ENCODE measurements at places on chromosomes 7 and 10.
A peak's percentile ranks its signal among the peaks of the same experiment; 100 is the strongest.

GRCh38 chr7:100974021-100974420 lies 4.7 kb downstream of the MUC12 start:
- DNase-seq: no peak

DNA sequence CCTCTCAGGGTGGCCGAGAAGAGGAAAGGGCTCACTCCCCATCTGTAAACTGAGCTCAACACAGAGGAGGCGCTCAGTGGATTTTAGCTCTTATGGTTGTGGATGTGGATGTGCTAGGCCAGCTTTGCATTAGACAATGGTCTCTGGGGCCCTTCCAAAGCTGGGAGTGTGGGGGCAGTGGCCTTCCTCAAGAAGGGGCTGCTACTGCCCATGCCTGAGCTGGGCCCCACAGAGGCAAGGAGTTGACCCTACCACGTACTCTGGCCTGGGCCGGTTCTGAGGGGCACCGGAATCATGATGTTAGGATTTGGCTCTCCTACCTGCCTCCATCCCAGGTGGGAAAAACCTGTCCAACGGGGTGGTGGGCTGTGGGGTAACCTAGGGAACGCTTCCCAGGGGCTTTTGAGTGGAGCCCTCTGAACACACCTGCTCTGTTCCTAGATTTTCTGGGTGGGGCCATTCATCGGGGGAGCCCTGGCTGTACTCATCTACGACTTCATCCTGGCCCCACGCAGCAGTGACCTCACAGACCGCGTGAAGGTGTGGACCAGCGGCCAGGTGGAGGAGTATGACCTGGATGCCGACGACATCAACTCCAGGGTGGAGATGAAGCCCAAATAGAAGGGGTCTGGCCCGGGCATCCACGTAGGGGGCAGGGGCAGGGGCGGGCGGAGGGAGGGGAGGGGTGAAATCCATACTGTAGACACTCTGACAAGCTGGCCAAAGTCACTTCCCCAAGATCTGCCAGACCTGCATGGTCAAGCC lies 11.5 kb downstream of the AQP1 start:
- DNase-seq: no peak

DNA sequence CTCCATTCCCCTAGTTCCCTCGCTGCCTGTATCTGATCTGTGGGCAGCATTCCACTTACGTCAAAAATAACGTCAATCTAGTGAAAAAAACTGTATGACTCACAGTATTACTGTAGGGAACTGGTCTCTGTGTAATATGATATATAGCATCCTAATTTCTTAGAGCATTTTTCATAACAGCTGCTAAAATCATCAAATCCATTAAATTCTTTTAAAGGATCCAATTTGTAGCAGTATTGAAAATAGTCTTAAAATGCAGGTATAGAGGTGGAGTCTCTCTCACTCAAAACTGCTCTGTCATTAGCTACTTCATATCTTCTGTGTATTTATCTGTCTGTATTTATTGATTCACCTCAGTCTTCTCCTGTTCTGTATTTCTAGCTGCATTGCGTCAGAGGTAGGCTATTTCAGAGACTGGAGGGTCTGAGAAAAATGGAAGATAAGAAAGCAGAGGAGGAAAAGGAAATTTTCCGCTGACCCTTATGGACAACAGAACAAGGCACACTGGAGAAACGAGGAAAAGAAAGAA lies 59.9 kb downstream of the PON1 start:
- peak; percentile 13 for DNase-seq

GRCh38 chr10:71482620-71483019 lies 85.9 kb downstream of the CDH23 start:
- no peak for DNase-seq

DNA sequence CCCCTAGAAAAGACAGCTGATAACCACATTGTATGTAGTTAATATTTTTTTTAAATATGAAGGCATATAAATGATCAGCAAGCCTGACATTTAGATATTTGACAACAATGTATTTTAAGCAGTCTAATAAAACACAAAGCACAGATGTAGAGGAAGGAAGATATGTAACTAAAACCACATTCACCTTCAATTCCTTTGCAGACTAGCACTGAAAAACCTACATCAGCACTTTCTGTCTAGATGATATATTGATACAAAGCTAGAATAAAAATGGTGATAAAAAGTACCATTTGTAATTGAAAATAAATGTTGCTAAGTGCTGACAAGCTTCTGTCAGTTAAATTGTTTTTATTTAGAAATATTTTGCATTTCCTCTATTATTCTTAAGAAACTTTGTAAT lies 153.6 kb downstream of the IMMP2L start:
- DNase-seq: no peak

- DNase-seq: peak; percentile 71
Observed at GRCh38 chr7:99379043-99379577, 4.6 kb downstream of the ARPC1B start.

- DNase-seq: peak; percentile 14
Observed at GRCh38 chr10:32412499-32412853, 33.5 kb upstream of the CCDC7 start.

DNA sequence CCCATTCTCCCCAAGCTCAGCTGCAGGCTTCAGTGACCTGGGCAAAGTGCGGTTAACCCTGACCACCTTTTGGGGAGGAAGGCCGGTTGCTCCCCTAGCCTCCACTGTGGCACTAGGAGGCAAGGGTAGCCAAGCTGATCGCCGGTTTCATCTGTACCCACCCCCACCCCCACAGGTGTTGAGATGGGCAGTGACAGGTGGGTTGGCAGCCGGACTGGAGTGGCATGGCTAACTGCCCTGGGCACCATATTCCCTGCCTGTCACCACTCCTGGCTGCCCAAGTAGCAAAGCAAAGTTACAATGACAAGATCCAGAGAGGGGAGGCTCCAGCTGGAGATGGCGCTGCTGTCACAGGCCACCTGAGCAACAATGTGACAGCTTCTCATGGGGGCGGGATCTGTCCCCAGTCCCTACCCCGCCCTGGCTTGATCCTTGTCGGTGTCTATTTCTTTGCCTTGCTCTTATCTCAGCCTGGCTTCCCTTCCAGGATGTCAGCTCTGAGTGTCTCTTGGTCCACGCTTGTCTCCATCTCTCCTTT lies 27.0 kb upstream of the BMS1 start:
- no peak for DNase-seq

DNA sequence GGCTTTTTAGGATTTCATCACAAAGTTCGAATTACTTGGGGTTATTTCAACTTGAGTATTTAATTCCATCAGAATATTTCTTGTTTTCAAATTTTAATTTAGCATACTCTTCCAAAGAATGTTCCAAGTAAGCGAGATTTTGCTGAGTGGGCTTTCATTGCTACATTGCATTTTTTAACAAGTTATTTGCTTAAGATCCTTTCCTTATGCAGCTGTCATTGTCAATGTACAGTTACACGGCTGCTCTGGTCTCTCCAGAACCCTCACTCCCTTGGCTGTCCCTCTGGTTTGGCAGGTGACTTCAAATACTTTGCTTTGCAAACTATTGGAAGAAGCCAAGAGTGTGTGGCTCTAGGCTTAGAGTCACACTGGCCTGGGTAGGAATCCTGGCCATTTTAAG lies 80.0 kb downstream of the CFAP58 start:
- no peak for DNase-seq

GRCh38 chr10:4850397-4850796 lies 24.4 kb downstream of the AKR1E2 start:
- DNase-seq: no peak

DNA sequence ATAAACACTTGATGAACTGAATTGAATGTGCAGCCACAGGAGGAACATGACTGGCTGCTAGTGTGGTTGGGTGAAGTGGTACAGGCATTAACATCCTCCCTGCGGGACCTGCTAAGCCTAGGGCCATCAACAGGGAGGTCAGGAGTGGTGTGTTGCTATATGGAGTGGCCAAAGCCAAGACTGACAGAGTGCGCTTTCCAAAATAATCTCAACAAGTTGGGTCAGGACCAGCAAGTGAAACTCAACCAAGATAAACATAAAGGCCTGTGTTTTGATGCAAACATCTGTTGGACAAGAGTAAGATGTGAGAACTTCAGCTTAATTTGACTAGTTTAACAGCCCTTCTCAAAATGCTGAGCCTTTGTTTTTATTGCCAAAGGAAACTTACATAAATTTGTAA lies 97.7 kb downstream of the WDFY4 start:
- DNase-seq: no peak

GRCh38 chr7:32068411-32069101 lies 1.7 kb downstream of the PDE1C start:
- no peak for DNase-seq

DNA sequence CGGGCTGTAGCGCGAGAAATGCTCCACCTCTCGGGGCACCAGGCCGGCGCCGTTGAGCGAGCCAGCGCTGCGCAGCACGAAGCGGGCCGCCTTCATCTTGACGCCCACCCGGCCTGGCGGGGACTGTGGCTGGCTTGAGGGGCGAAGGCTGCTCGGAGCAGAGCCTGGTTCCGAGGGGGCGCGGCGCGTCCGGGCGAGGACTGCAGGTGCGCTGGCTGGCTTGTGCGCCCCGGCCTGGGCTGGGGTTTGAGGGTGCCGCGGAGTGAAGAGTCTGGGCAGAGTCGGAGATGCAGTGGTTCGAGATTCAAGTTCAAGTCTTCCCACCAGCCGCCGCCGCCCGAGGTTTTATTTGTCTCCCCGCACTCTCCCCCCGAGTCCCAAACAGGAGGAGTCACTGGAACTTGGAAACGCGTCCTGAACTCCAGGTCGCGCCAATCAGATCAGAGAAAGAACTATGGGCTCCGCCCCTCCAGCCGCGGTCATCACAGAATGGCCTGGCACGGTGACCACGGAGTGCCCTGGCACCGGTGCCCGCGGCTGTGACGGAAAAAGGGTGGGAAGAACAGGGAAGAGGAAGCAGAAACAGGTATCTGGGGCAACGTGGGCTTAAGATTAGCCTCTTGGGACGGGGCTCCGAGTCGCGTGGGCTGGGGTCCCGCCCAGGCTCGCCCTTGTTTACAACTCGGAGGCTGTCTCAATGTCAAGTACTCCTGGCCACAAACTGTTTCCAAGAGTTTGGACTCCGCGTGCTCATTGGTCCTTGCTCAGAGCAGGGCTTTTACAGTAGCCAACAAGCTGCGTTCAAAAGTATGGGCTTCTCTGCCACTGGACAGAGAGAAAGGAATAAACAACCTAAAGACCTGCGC lies at the start of gene PDK4:
Gene PDK4, minus strand, starts transcription at position 319 of the 866 bp plus-strand sequence. Its CDS starts 223 bp downstream, at position 96.
- peak; percentile 17 for DNase-seq

- DNase-seq: no peak
Observed at GRCh38 chr7:87105401-87105800, 45.9 kb upstream of the ELAPOR2 start.

DNA sequence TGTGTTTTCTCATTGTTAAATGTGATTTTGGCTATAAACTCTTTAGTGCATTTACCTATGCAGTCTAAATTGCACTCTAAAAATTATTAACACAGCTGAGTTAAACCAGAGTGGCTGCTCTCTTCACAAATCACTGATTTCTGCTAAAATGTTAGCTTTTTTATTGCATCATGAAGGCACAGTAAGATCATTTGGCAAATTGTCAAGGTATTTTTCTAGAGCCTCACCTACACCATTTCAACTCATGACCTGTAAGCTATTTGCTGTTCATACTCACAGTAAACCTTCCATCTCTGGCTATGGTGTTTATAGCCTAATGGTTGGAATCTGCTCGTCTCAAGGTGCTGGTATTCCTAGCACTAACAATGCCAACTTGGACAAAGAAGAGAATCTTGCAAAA lies 25.7 kb downstream of the NDUFB2 start:
- DNase-seq: no peak

DNA sequence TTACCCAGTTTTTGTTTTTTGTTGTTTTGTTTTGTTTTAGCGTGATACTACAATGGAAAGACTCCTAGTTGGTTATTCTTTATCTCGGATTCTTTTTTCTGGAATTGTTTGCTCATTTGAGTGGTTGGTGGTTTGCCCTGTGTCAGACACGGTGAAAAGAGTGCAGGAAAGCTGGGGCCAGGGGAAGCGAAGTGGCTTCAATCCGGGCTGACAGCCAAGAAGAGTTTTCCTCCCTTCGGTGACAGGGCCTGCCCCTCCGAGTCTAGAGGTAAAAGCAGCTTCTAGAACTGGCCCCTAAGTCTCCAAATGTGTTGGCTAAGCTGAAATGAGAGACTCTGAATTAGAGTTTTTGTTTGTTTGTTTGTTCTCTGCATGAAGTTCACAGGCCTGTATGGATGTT lies 5.7 kb upstream of the AP5Z1 start:
- DNase-seq: no peak

GRCh38 chr10:122475100-122475499 lies 13.7 kb downstream of the HTRA1 start:
- DNase-seq: no peak

All from RWPE1 (cell line).